ENCODE measurements at places on chromosomes 11 and 22.

GRCh38 chr22:37545703-37546436 lies 14.4 kb upstream of the CDC42EP1 start:
- no peak for DNase-seq

DNA sequence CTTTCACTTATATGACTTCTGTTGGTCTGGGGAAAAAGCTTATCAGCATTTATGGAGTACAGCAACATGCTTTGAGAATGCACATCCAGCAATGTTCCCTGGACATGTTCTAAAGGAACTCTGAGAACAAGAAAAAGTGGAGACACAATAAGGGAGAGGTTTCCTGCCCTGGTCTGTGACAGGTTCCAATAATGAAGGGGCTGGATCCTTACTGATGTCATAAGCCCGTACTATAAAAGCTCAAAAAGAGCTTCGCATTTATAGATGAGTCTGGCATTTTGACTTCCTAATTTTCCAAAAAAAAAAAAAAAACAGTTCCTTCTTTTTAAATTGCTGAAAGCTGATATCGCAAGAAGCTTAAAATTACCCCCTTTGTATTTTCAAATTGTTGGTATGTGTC lies 129.1 kb downstream of the MPPED2 start:
- DNase-seq, result no peak

DNA sequence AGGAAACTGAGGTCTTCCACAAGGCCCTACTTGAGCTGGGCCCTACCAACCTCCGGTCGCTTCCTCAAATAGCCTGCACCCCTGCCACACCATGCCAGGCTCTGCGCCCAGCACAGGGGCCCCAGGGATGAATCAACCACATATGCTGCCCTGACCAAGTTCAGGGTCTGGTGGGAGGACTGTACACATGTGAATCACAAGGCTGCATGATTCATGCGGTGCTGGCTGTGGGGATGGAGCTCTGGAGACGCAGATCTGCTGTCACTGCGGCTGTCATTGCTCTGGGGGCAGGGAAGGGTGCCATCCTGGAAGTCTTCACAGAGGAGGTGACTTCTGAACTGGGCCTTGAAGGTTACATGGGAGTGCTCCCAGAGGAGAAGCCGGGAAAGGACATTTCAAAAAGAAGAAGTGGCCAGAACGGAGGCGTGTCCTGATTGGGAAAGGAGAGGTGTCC lies 21.5 kb downstream of the CYTH4 start:
- DNase-seq, result no peak

DNA sequence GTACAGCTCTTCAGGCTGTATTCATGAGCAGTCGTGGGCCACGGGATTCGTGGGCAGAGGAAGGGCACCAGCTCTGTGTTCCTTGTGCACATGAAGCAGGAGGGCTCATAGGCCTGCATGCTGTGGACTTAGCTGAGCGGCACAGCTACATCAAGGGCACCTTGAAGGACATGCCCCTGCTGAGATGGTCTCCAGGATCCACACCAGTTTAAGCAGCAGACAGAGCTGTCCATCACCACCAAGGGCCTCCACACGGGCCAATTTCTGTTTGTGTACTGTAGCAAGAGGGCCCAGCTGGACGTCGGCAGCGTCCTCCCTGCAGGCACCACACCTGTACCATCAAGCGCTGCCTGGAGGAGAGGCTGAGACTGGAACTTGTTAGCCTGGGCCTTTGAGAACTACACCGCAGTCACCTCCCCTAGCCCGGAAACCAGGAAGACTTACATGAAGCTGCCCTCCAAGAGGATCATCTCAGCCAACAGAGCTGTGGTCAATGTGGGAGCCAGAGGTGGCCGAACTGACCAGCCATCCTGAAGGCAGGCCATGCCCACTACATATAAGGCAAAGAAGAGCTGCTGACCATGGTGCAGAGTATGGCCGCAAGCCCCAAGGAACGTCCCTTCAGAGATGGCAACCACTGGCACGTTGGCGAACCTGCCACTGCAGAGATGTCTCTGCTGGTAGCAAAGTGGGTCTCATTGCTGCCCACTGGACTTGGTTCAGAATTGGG lies 32.7 kb upstream of the GNB1L start:
- DNase-seq, result no peak

DNA sequence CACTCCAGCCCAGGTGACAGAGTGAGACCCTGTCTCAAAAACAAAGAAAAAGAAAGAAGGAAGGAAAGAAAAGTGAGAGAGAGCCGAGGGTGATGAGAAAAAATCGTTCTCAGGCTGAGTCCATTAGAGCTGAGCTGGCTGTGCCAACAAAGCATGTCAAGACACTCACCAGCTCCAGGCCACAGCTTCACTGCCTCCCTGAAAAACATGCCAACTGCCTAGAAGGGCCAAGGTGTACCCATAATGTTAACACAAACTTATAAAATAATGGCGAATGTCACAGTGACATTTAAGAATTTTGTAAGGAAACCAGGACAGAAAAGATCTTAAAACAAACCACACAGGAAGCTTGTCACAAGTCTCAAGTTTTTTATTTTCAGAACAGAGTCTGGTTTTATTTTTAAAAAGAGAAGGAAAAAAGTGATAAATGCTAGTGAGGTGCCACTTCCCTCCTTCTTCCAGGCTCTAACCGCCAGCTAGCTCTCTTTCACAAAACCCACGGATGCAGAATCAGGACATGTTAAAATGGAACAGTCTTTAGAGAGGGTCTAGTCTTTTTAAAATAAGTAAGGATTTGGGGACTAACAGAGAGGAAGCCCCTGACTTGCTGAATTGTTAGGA lies 5.1 kb downstream of the TMEM121B start:
- no peak for DNase-seq

DNA sequence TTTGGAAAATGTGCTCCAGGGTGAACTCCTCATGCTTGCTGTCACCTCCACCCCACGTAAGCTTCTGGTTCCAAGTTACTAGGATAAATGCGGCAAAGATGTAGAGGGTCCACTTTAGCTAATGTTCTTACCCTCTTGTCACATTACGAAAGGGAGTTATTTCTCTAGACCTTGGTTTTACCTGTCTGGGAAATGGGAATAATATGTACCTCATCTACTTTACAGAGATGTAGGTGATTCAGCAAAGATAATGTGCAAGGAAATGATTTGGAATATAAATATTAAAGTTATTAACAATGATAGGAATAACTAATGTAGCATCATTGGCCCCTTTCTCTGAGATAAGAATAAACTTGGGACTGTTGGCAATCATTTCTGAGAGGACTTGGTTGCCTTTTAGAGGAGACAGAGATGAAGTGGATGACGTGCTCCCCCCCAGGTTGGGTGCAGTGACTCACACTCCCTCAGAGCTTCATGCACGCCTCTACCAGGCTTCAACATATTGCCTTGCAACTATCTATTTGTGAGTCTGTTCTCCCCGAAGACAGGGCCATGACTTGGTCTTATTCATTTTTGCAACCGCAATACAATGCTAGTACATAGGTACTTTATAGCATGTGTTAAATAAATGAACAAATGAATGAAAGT lies 97.1 kb downstream of the ME3 start:
- DNase-seq, result no peak

- DNase-seq, result no peak
These were observed 32.4 kb upstream of the NAV2 start for GRCh38 chr11:19679952-19680828.

DNA sequence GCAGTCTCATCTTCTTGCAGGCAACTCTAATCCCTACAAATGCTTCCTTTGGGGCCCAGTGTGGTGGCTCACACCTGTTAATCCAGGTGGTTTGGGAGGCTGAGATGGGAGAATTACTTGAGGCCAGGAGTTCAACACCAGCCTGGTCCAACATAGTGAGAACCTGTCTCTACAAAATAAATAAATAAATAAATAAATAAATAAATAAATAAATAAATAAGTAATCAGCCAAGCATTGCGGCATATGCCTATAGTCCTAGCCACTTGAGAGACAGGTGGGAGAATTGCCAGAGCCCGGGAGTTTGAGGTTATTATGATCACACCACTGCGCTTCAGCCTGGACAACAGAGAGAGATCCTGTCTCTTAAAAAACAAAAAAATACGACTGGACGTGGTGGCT lies 34.1 kb upstream of the RRAS2 start:
- DNase-seq, result no peak

DNA sequence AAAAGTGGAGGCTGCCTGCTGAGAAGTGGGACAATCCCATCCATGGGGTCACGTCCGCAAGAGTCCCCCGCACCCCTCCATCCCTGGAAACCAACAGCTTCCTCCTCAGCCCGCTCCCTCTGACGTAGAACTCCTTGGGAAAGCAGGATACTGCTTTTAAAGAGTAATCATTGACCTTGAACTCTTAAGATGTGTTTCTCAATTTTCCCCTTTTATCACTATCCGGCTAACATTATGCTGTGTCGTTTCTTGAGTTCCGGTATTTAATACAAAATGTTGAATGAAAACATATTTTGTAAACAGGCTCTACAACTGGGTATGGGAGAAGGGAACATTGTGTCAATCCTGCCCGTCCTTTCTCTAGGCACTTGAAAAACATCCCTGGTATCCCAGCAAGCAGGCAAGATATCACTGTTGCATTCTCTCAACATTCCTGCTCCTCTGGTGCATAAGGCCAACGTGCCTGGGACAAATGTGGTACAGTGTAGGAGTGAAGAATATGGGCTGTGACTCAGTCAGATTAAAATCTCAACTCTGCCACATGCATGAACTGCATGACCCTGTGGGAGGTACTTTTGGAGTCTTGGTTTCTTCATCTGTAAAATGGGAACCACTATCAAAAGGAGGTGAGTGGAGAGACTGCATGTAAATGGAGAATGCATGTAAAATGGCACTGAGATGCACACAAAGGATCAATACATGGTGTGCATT lies 52.8 kb downstream of the WT1 start:
- DNase-seq, result no peak

- no peak for DNase-seq
These were observed 313.7 kb downstream of the MN1 start for GRCh38 chr22:27487600-27488452.

- DNase-seq, result no peak
These were observed 16.1 kb upstream of the OR52K1 start for GRCh38 chr11:4466131-4466870.

All from stimulated activated CD4-positive, alpha-beta T cell treated with anti-CD3 and anti-CD28 coated beads, TNF-alpha, amount 100 ng/mL, for 1 hour (primary cell).